Hippocampal formation (tissue), 2 donors: ENCODE measurements at places on chromosomes 12 and 14.

GRCh38 chr14:23577004-23577681 lies 1.4 kb downstream of the JPH4 start:
- no peak for DNase-seq

GRCh38 chr14:41973178-41973577 lies 366.5 kb downstream of the LRFN5 start:
- DNase-seq = no peak

DNA sequence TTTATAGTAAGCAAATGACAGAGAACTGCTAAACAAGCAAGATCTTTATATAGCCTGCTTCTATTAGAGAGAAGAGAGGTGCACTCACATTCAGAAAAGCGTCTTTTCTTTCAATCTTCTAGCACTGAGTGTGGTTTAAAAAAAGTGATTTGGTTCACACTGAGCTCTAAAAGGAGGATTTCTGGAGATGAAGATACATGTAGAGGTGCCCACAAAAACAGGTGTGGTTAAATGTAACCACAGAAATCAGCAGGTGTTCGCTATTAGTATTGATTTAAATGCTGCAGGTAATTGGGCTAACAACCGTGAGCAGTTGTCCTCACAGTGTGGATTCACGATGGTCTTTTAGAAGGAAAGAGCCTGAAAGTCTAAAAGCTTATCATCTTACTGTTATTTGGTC lies 10.7 kb downstream of the PKP2 start:
- no peak for DNase-seq

DNA sequence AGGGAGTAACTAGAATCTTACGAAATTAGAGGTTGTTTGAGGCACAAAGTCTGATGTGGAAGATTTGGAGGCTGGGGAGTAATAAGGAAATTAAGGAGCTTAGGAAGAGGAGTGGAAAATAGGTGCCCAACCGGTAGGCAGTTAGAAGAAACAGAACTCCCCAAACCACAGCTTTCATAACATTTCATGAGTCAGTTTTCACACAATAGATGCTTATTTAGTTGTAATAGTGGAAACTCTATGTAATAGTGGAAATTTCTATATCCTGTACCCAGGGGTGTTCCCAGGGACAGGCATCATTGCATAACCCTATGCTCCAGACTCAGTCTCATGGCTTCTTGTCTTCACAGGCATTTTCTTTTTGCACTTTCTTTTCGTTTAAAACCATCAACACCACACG lies 8.3 kb downstream of the C3AR1 start:
- no peak for DNase-seq

GRCh38 chr12:116066381-116067230 lies 210.9 kb downstream of the MED13L start:
- no peak for DNase-seq

DNA sequence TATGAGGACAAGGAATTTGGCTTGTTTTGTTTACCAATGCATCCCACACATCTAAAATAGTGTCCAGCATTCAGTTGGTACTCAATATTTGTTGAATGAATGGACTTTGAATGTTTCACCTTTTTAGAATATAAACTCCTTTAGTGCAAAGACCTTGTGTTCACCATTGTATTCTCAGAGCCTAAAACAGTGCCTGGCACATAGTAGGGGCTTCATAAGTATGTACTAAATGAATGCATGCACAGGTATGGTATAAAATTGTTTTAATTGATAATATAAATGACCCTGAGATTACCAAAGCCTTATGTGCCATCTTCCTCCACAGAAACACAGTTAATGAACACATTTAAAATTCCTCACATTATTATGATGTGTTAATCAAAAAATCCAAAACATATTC lies 5.0 kb upstream of the NFYB start:
- DNase-seq = no peak

- no peak for DNase-seq
Observed at GRCh38 chr12:69396041-69396440, 36.5 kb downstream of the YEATS4 start.

DNA sequence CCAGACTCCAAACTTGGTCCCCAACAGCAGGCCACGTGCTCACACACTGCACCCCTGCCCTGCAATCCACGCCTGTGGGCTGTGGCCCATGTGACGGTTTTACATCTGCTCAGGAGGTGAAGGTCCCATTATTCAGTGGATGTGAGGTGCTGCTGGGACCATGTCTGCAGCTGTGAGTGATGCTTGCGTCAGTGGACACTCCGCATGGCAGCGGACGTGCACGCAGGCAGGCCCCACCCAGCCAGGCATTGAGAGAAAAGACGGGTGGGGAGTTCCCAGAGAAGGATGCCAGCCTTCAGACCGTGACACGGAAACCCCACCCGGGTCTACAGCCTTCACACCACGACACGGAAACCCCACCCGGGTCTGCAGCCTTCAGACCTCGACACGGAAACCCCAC lies 67.6 kb downstream of the NOC4L start:
- DNase-seq = no peak

DNA sequence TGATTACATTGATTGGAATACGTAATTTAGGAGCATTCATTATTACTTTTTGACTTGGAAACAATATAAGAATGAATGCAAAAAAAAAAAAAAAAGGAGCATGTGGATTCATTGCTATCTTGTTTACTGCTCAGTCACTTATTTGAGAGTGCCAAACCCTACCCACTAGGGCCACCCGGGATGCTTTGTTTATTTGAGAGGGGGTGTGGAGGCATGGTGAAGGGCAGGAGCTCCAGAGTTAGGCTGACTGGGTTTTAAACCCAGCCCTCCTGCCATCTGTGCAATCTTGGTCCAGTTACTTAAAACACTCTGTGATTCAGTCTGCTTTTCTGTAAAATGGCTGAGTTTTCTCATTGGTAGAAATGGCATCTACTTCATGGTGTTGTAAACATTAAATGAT lies 195.2 kb downstream of the RAD51B start:
- DNase-seq = no peak

- DNase-seq = no peak
Observed at GRCh38 chr14:51121096-51121495, 26.2 kb upstream of the TRIM9 start.

DNA sequence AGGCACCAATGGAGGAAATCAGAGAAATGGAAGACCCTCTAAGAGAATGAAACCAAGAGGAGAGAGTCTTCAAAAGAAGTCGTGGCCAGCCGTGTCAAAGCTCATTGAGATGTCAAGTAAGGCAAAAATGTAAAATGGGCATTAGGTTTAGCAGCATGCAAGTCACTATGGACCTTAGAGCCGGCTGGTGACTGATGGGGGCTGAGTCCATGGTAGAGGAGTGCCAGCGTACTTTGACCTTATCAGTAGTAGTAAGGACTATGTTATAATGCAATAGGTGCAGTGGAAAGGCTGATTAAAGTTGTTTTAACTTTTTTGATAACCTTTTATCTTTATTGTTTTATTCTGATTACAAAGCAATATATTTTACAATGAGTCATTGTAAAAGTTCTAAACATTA lies 66.5 kb downstream of the ANO6 start:
- DNase-seq = no peak

DNA sequence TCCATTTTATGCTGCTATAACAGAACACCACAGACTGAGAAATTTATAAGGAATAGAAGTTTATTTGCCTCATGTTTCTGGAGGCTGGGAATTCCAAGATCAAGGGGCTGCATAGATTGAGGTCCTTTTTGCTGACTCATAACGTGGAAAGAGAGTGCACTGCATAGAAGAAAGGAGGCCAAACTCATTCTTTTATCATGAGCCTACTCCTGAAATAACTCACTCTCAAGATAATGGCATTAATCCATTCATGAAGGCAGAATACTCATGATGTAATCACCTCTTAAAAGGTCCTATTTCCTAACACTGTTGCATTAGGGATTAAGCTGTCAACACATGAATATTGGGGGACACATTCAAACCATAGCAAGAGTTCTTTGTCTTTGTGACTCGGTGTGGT lies 60.0 kb upstream of the FBXO33 start:
- DNase-seq = no peak

GRCh38 chr12:20374795-20375194 lies 6.5 kb downstream of the PDE3A start:
- DNase-seq = no peak

GRCh38 chr14:101113108-101113612 lies 209.6 kb upstream of the RTL1 start:
- no peak for DNase-seq

GRCh38 chr12:117809509-117809908 lies 159.3 kb downstream of the KSR2 start:
- no peak for DNase-seq

DNA sequence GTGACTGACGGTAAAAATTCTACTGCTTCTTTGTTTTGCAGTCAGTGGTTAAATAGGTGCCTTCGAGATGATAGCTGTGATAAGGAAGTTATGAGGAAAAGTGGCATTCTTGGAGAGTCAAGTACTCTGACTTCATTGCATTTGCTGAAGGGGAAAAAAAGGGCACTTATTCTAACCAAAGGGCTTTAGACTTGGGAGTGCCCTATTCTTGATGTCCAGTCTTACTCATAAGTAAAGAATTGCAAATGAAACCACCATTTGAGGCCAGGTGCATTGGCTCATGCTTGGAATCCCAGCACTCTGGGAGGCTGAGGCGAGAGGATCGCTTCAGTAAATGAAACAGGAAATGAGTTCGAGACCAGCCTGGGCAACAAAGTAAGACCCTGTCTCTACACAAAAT lies 40.3 kb downstream of the BRAP start:
- DNase-seq = no peak

DNA sequence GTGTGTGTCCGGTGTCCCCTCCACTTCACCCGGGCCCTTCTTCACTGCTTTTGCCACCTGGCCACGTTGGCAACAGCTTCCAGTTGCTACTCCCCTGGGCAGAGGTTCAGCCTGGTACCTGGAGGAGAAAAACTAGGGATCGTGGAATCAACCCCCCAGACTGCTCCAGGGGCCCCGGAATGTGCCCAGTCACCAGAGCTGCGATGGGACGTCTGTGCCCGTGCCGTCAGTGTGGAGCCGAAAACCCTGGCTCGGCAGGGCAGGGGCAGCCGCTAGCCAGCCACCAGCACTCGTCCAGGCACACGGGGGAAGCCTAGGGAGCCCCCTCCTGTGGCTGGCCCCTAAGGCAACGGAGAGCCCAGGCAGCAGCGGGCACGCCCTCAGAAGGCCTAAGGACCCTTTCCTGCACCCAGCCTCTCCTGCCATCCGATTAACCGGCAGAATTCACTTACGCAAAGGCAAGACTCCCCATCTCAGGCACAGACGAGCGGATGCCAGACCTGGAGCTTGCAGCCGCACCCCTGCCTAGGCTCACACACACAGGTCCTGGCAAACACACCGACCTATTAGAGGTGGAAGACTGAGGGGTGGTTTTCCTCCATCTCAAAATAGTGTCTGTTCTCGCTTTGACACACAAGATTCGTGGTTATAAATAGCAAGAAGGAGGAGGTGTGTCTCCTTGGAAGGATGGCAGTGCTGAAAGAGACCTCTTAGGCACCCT lies 62.6 kb downstream of the FBXL14 start:
- DNase-seq = no peak

- DNase-seq = no peak
Observed at GRCh38 chr14:104757681-104758392, 4.9 kb downstream of the SIVA1 start.

DNA sequence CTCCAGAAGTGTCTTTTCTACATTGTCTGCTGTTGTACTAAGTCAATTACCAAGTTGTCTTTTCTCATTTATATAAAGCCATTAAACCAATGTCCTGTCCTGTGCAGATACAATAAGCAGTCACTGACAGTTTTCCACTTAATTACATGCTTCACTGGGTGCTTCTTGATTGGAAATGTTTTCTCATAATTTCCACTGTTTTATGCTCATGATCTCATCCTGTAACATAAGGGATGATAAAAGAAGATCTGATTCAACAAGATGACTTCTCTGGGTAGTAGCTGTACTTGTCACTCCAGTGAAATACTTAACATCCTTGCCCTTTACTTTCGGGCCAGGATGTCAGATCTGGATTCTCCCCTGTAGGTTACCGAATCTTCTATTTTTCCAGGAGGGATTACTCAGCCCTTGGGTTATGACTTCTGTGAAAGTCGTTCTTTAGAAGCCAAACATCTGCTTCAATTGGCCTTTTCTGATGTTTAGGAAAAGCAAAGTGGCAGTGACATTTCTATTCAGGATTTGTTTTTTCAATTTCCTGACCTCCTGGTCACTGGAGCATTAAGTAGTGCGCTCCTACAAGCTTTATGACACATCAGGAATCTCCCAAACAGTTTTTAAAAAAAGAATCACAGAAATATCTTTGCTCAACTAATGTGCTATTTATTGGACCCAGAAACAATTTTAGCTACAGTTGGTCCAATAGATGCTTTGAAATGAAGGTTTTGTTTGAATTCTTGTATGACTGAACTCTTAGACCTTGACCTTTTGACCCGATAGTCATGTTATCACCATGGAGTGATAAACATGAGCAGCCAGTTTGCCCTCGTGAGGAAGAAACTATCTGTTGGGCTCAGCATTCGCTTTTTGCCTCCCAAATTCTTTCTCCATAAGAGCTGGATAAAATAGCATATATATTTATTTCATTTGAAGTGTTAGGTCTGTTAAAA lies 234.5 kb upstream of the SSTR1 start:
- DNase-seq = no peak
